ENCODE measurements at places on chromosomes 4 and X. TPM values are rescaled to one million over a fixed set of nuclear protein-coding genes. Genes with fewer than 3 reads are reported as not detected.

GRCh38 chr4:83114576-83114975 is at the start of gene PLAC8:
Gene PLAC8 (minus strand): TSS chr4:83114729. CDS start chr4:83107921, 6,808 bp downstream.
- peaks cover 49% of the 10 kb centered on the region for H3K4me1 ChIP-seq
- peaks cover 6% of the 10 kb centered on the region for H3K36me3 ChIP-seq
- peaks cover 2% of the 10 kb centered on the region for H3K27me3 ChIP-seq
- peak within 1 kb of the TSS; percentile 91 for H3K4me3 ChIP-seq
- peak; percentile 60 for DNase-seq
- peak within 1 kb of the TSS; percentile 93 for H3K27ac ChIP-seq

DNA sequence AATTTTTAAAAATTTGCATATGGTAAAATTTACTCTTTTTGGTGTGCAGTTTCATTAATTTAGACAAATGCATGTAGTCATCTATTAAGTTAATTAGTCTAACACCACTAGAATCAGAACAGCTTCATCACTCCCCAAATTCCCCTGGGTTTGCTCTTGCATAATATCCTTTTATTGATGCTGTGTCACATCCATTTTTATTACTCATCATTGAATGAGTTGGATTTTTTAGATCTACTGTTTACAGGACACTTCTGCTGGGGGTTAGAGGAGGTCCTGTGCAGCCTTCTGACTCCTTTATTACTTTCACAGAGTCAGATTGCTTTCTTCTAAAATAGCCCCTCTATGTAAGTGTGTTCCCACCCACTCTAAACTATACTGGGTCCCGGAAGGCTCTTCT is 65.9 kb downstream of the MTHFD2L start:
- peaks cover 5% of the 10 kb centered on the region for H3K27me3 ChIP-seq
- no peak overlapping the region for H3K4me3 ChIP-seq
- no peak for DNase-seq
- H3K4me1 ChIP-seq, result peaks cover 5% of the 10 kb centered on the region

GRCh38 chr4:74148205-74148604 is 9.7 kb upstream of the MTHFD2L start:
- no peaks in the 10 kb centered on the region for H3K36me3 ChIP-seq
- H3K27me3 ChIP-seq, result peaks cover 35% of the 10 kb centered on the region
- no peak overlapping the region for H3K4me3 ChIP-seq
- H3K27ac ChIP-seq, result no peak overlapping the region

DNA sequence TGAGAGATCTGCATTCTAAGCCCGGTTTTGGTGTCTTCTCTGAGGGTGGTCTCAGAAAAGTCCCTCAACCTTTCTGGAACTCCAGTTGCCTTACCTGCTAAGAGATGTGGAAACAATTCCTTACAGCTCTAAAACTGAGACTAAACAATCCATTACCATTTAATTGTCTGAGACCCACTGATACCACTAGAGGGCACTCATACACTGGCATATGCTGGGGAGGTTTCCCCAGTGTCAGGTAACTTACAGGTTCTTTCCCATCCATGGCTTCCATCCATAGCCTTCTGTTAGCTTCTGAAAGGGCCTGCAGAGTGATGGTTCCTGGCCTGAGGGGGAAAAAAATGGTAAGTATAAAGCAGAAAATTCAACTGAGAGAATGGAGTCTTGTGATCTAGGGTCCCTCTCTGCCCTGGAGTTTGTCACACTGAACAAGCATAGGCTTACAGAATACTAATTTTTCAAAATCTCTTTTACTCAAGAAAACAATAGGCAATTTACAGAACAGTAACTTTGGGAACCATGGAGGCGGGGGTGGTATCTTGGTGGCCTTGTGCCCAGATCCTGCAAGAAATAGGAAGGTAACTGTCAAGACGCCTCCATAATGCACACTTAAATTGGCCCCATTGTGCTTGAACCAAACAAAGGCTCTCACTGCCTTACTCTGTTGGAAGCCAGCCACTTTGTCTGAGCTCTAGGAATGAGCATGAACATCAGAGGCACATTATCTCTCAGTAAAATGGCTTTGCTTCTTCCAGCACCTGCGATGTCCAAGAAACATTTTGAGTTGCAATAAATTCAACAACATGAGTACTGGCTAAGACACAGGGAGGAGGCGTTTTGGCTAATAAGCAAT is 236.1 kb downstream of the OPHN1 start:
- peak; percentile 0 for DNase-seq
- H3K27me3 ChIP-seq, result no peaks in the 10 kb centered on the region
- no peak overlapping the region for H3K4me3 ChIP-seq
- no peak overlapping the region for H3K27ac ChIP-seq
- H3K36me3 ChIP-seq, result no peaks in the 10 kb centered on the region
- H3K4me1 ChIP-seq, result no peaks in the 10 kb centered on the region

- no peak overlapping the region for H3K4me3 ChIP-seq
- no peaks in the 10 kb centered on the region for H3K36me3 ChIP-seq
- no peak for DNase-seq
- H3K27me3 ChIP-seq, result no peaks in the 10 kb centered on the region
Observed at GRCh38 chr4:142690406-142691163, 155.5 kb downstream of the INPP4B start.

GRCh38 chr4:71827826-71828225 is 43.9 kb upstream of the GC start:
- H3K27ac ChIP-seq, result no peak overlapping the region
- H3K27me3 ChIP-seq, result no peaks in the 10 kb centered on the region
- H3K36me3 ChIP-seq, result no peaks in the 10 kb centered on the region
- no peak for DNase-seq
- no peak overlapping the region for H3K4me3 ChIP-seq

DNA sequence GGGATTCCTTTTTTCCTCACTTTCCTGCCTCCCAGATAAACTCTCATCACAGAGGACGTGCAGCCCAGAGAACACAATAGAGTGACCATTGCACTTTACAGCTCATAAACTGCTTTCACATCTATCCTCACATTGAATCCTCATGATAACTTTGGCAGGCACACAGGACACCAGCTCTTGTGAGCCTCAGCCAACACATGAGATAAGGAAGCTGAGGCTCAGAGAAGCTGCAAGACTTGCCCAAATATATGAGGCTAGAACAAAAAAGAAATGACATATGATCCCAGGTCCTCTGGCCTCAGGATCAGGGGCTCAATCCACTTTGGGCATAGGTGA is 85.0 kb upstream of the CPEB2 start:
- H3K36me3 ChIP-seq, result no peaks in the 10 kb centered on the region
- H3K27ac ChIP-seq, result no peak overlapping the region
- no peak for DNase-seq

- H3K4me3 ChIP-seq, result no peak overlapping the region
- no peak overlapping the region for H3K27ac ChIP-seq
- no peaks in the 10 kb centered on the region for H3K36me3 ChIP-seq
Observed at GRCh38 chr4:74258963-74259362, 49.3 kb upstream of the EPGN start.

AKAP14 gene
- not detected for total RNA-seq

PPP1R2C gene
- total RNA-seq, result not detected

All from activated T-helper 1 cell treated with anti-CD3 and anti-CD28 coated beads, Interleukin-12 subunit alpha, Interleukin-12 subunit beta, Interleukin-2, Interleukin-4 antibody, amounts not matched to agents 30 ng/mL and 10 ng/mL and 1 ng/mL, durations not matched to agents 14 hours and 24 hours and 36 hours (primary cell).